ENCODE measurements at places on chromosomes 2 and 18.

DNA sequence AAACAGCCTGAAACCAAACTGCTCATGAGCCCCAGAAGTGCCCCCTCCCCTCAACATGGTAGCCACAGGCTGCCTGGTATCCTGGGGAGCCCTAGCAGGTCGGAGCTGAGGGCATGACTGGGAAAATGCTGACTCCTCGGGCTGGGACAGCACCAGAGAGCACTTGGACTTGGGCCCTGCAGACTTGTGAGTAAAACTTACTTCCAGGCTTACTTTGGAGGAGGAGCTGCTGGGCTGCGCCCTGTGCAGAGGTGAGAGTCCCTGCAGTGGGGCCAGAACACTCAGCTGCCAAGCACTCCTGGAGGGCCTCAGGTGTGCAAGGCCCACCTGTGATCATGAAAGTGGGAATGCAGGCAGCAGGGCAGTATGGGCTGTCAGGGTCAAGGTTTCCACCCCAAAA is 119.4 kb downstream of the SEPTIN10 start:
- DNase-seq: no peak

DNA sequence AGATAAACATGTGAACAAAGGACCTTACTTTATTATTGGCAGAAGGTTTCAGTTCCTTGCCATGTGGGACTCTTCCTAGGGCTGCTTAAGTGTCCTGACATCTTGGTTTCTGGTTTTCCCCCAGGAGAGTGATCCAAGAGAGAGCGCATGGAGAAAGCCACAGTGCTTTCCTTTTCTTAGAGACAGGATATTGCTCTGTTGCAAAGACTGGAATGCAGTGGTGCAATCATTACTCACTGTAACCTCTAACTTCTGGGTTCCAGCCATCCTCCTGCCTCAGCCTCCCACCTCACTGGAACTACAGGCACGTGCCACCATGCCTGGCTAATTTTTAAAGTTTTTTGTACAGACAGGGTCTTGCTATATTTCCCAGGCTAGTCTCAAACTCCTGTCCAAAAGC is 38.1 kb upstream of the TCF7L1 start:
- DNase-seq: no peak

GRCh38 chr2:207041786-207042554 is 102.7 kb downstream of the CPO start:
- no peak for DNase-seq

DNA sequence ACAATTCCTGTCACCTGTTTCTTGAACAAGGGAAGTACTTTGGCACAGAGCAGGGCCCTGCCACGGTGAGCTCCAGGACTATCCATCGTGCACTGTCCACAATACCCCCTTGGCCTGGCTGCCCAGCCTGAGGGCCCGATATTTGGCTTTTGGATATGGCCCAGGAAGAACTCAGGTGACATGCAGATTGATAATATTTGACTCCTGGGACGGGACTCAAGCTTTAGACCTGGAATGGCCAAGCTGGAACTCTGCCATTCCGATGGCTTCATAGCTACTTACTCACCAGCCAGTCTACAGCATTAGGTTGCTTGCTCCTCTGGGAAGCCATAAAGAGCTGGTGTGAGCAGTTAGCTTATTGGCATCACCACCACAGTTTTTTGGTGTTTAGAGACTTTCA is 26.6 kb downstream of the EML6 start:
- DNase-seq: no peak

DNA sequence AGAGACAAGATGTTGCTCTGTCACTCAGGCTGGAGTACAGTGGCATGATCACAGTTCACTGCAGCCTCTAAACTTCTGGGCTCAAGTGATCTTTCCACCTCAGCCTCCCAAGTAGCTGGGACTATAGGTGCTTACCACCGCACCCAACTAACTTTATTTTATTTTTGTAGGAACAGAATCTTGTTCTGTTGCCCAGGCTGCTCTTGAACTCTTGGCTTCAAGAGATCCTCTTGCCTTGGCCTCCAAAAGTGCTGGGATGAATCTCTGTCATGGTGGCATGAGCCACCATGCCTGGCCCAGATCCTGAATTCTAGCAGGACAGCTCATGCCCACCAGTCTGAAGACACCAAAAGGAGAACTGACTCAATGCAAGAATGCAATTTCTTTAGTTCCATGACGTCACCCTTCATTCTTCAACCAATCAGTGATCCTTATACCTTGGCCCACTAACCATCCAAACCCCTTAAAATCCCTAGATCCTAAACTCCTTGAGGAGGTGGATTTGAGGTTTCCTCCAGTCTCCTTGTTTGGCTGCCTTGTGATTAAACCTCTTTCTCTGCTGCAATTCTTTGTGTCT is 25.6 kb upstream of the CXXC1 start:
- no peak for DNase-seq

DNA sequence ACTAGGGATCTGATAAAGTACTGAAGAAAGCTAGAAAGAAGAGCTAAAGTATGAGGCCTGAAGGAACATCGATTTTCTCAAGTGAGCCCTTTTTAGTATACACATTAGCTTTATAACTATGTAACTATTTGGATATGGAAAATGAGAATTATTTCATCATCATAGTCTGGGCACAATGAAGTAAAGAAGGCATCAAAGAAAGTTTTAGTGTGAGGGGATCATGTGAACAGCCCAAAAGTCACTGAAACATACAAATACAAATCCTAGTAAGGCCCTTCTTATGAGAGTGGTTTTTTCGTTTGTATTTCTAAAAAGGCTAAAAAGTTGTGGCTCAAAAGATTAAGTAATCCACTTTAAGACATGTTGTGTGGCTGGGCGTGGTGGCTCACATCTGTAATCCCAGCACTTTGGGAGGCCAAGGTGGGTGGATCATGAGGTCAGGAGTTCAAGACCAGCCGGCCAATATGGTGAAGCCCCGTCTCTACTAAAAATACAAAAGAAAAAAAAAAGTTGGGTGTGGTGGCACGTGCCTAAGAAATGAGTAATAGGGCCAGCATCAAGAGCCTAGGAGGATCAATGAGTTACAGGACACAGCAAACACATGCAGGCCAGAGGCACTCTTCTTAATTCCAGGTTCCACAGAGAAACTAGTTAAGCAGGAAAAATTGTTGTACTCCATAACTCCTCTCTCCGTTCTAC is 61.9 kb downstream of the PUM2 start:
- DNase-seq: no peak

GRCh38 chr2:10365412-10365811 is 62.7 kb downstream of the HPCAL1 start:
- no peak for DNase-seq

- DNase-seq: no peak
Observed at GRCh38 chr18:58095655-58096054, 51.6 kb downstream of the NEDD4L start.

GRCh38 chr2:149885946-149886345 is 298.4 kb upstream of the MMADHC start:
- DNase-seq: no peak

DNA sequence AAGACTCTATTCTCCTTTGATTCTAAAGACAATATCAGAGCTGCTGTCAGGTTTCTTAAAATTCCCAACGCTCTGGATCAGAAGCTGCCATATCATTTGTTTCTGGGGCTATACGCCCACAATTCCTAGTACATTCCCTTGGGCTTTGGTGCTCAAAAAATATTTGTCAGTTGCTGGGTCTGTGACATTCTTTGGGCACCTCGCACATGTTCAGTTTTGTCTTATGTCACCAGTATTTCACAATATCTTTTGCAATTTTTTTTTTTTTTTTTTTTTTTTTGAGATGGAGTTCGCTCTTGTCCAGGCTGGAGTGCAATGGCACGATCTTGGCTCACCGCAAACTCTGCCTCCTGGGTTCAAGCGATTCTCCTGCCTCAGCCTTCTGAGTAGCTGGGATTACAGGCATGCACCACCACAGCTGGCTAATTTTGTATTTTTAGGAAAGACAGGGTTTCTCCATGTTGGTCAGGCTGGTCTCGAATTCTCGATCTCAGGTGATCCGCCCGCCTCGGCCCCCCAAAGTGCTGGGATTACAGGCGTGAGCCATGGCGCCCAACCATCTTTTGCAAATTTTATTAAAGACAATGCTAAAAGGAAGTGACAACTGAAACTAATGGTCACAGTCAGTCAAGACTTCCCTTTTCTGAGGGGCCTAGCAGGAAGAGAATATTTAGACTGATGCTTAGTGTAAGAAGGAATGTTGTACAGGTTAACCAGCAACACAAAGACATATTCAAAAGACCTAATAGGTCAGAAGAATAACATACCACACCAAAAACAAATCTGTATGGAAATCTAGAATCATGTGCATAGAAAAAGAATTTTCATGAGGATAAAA is 6.8 kb downstream of the ZNF397 start:
- no peak for DNase-seq

GRCh38 chr2:238130111-238130695 is 8.3 kb upstream of the KLHL30 start:
- no peak for DNase-seq

GRCh38 chr2:95043300-95044093 is 18.0 kb downstream of the MAL start:
- DNase-seq: no peak

GRCh38 chr18:3873698-3874097 is 423.7 kb downstream of the TGIF1 start:
- no peak for DNase-seq

GRCh38 chr18:59266459-59266858 is 6.8 kb downstream of the RAX start:
- no peak for DNase-seq

DNA sequence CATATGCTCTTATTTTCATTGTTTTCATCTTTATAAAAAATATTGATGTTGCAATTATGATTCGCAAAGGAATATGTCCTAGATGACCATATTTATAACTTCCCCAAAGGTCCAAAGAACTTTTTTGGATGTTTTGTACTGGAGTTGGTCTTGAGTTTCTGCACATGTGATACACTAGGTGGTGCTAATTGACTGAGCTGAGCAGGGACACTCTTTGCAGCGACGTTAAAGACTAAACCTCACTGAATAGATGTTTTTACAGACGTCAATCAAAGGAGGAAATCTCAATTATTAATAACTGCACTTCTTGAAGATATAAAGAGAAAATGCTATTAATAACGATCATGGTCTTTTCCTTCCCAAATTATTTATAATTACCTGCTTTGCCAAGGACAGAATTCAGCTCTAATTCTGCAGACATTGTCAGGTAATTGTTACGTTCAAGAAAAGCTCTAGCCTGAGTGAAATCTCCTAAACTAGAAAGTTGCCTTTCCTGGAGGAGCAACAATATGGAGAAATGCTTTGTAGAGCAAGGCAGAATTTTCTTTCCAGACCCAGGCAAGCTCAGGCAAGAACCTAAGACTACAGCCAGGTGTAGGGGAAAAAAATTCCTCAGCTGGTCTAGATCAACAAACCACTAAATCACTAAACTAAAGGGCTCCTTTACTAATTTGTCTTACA is 119.3 kb upstream of the RBBP8 start:
- DNase-seq: no peak

GRCh38 chr2:157732596-157732995 is 103.9 kb upstream of the ACVR1C start:
- no peak for DNase-seq

DNA sequence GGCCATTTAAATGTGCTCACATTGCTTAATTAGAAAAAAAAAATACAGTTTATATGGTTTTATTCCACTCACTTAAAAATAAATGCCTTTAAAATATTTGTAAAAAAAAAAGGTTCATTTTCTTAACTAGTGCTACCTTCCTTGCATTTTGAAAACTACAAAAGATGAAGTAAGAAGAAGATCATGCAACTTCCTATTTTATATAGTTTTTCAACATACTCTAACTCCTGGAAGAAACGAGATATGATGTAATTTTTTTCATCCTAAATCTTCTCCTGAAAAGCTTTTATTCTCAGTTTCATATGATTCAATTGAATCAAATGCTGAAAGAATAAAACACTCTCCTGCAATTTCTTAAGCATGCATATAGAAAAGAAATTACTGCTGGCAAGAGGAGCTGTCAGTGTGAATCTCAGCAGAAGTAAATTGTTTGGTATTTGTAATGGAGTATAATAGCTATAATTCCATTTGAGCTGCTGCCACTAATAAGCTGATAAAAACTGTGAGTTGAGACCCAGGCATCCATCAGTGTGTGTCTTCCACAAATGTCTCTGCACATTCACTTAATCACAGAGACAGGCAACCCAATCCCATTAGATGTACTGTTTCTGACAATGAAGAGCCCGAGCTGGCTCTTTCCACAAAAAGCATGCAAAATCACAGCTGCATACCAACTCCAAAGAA is 3.7 kb downstream of the FTCDNL1 start:
- no peak for DNase-seq

GRCh38 chr2:157333304-157334047 is 7.9 kb upstream of the ERMN start:
- DNase-seq: no peak

GRCh38 chr2:383888-384287 is 96.0 kb upstream of the ALKAL2 start:
- no peak for DNase-seq

DNA sequence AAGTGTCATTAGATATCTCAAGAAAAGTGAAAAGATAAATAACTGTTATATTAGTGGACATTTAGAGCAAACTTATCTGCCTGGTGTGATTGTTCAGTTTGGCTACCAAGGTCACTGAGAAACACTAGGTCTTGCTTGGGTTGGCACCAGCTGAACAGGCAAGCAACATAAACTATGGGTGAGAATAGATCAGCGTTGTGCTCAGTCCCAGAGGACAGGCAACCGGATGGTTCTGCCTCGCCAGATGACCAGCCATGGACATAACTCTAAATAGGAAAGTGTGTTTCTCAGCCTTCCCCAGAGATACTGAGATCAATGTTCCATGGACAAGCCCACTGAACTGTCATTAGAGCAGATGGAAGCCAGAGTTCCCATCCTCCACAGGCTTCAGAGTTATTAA is 203.4 kb upstream of the VRK2 start:
- DNase-seq: no peak

GRCh38 chr2:138502255-138503086 is 901 bp downstream of the SPOPL start:
- DNase-seq: no peak

DNA sequence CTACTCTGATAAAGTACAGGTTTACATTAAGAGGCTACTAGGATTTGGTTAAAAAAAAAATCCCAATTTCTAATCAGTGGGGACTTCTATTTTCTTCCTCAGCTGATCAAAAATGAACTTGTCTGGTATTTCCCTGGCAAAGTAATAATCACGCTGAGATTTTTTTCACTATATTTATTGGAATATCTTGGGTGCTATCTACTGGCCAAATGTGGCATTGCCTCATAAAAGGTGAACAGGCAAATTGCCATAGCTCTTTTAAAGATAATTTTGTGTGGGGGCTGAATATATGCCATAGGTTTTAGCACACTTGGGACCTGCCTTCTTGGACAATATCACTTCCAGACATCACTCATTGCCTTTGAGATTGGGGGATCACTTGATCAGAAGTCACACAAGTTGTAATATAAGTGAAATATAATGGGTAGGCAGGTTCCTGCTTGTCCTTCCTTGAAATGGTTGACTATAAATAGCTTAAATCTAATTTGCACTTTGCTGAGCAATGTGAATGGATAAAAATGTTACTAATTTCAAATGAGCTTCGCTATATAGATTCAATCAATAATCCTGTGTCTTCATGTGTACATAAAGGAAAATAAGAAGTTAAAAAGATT is 7.0 kb upstream of the NXPH2 start:
- DNase-seq: no peak

- no peak for DNase-seq
Observed at GRCh38 chr2:195674491-195675221, 17.6 kb downstream of the SLC39A10 start.

- no peak for DNase-seq
Observed at GRCh38 chr2:221468317-221468716, 103.8 kb downstream of the EPHA4 start.
